ENCODE measurements at places on chromosomes 3 and 15.

DNA sequence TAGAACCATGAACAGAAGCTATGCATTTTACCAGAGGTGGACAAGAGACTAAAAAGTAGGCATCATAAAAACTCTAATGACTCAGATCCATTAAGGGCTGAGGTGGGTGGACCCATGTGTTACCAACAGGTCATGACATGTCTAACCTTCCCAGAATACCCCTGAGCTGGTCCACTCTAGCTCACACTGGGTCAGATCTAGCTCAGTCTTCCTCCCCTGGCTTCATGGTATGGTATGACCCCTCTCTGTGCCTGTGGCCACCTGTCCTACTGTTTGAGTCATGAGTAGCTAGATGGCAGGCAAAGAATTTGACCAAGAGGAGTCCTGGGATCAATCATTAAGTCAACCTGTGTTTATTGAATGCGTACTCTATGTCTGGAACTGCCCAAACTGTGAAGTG, 340.4 kb downstream of the EPHB1 start:
- DNase-seq, result no peak

DNA sequence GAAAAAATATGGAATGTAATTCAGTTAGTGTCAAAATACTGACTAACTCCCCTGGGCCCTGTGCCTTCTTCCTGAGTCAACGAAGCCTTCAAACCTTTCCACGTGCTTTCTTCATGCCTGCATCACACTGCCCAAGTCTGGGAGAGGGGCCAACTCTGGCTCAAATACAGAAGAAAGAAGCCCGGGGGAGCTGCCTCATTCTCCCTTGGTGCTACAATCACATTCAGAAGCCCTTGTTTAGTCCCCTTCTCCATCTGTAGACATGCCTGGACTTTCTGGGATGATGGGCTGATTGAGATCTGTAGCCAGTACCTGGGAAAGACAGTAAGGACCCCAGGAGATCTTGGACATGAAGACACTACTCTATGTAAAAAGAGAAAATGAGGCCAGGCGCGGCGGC, 77.8 kb upstream of the GSK3B start:
- no peak for DNase-seq

GRCh38 chr3:140159646-140160045, 224.7 kb downstream of the CLSTN2 start:
- DNase-seq, result no peak

DNA sequence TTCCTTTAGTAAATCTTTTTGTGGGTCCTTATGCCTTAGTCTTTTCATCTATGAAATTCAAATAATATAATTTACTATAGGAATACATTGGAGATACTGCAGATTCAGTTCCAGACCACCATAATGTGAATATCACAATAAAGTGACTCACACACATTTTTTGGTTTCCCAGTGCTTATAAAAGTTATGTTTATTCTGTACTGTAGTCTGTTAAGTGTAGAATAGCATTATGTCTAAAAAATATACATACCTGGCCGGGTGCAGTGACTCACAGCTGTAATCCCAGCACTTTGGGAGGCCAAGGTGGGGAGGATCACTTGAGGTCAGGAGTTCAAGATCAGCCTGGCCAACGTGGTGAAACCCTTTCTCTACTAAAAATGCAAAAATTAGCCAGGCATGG, 53.9 kb upstream of the PAQR5 start:
- no peak for DNase-seq

DNA sequence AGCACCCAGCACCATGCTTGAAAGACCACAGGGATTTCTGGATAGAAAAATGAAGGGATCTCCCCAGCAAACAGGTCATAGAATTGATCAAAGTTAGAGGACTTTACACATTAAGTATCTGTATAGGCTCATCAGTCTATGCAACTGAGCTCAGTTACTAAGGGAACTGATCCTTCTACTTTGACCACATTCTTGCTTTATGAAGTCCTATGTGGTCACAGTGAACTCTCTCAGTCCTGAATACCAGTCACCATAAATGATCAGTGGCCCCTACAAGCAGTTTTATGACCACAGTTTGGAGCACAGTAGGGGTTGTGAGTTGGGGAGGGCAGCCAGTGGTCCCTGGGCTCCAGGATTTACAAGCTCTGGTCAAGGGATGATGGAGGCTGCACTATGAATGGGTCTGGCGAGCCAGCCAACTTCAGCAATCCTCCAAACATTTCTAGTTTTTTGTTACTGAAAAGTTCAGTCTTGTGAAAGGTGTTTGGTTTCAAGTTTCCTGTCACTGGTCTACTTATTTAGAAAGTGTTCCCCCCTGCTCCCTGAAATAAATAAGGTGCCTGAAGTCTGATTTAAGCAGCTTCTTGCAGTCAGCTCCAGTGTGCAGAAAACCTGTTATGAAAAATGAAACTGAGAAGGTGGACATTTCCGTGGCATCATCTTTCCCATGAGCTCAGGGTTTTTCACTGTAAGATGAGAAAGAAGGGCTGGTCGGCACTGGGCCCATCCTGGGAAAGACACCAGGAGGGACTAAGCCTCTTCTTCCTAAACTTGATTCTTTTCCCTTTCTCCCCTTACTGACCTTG, 75.5 kb downstream of the DAPK2 start:
- no peak for DNase-seq

DNA sequence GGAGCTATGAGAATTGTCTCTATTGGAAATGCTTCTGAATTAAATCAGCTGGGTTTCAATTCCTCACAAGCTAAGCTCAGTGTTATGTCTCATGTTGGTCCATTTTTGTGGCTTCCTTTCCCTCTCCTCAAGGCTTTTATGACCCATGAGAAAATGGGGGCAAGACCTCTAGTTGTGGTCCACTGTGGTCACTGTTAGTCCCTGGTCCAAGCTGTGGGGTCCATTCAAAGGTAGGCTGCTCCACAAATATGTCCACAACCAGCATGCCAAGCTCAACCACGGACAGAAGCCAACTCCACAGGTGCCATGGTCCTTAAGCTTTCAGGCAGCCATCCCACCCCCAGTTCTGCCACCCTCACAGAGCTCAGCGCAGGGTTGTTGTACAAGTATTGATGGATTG, 14.9 kb upstream of the TPM1 start:
- DNase-seq, result no peak

All from effector memory CD4-positive, alpha-beta T cell (primary cell).